ENCODE measurements at places on chromosomes 1 and 21.

DNA sequence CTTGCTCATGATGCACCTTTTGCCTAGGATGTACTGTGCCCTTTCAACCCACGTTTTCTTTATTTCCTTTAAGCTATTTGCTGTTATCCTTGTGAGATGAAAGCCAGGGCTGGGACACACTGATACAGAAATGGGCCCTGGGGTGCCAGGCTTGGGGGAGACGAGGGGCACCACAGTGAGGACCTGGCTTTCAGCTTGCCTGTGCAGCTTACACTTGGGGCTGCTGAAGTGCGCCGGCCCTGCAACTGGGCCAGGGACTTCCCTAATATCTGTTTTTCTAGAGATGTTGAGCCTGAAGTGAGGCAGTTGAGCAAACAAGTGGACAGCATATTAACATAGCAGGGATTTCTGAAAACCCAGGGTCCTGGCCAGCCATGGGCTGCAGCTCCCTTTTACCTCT, 42.5 kb upstream of the SLC19A1 start:
- no peak for DNase-seq

GRCh38 chr1:81596341-81596740, 204.4 kb upstream of the ADGRL2 start:
- DNase-seq = no peak

- DNase-seq = no peak
These were observed 40.4 kb downstream of the DAP3 start for GRCh38 chr1:155729031-155729898.

DNA sequence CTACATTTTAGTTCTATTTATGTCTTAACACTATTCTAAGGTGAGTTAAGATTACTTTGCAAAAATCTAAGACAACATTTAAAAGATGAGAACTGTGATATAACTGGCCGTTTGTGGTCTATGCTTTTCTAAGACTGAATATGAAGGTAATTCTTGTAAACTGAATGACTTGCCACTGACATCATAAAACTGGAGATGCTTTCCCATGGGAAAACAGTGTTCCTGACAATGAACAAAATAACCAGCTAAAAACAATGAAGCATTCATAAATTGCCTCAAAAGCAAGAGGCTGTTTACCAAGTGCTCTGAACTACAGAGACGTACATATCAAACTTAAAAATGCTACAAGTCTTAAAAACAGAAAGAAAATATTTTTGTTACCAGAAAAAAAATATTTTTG, 54.7 kb downstream of the APP start:
- no peak for DNase-seq

DNA sequence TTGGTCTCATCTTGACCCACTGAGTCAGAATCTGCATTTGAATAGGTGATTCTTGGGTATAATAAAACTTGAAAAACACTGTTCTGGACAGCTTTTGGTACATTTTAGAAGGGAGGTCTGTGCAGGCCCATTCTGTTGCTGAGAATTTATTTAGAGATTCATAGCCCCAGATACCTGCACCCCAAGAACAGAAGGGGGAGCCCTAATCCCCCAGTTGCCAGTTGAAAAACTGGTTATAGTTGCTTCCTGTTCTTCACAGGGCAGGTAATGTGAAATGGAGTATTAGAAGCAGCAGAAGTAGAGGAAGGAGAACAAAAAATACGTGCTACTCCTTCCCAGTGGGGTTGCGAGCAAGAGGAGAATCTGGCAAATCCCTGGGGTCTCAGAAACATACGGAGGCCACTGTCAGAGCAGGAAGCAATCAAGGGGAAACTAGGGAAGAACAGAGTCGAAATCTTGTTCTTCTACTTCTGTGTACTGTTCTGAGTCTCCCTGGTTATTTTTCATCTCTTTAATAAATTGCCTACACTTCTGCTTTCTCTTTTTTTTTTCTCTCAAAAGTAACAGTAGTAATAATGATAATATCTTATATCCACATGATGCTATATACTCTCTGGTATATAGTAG, 4.6 kb upstream of the CLCA2 start:
- no peak for DNase-seq

DNA sequence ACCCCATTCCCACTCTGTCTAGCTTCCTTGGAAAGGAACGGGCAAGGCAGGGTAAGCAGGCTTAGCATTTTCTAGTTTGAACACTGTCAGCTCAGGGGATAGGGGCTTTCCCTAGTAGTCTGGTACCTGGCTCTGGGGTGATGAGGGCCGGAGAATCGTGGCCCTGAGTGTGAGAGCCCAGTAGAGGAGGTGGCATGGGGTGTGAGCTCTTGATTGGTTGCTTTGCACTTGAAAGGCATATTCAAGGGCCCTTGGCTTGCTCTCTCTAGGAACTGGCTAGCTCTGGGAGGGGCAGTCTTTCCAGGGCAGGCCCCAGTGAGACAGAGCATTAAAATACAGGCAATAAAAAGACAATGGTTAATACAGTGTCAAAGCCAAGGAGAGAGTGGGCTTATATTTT, 10.8 kb upstream of the EXTL1 start:
- no peak for DNase-seq

GRCh38 chr21:38322311-38322950, 65.6 kb downstream of the KCNJ15 start:
- no peak for DNase-seq

- no peak for DNase-seq
These were observed 323.3 kb downstream of the PAPPA2 start for GRCh38 chr1:176786274-176786673.

GRCh38 chr1:62809788-62810187, 25.9 kb downstream of the ATG4C start:
- DNase-seq = no peak

DNA sequence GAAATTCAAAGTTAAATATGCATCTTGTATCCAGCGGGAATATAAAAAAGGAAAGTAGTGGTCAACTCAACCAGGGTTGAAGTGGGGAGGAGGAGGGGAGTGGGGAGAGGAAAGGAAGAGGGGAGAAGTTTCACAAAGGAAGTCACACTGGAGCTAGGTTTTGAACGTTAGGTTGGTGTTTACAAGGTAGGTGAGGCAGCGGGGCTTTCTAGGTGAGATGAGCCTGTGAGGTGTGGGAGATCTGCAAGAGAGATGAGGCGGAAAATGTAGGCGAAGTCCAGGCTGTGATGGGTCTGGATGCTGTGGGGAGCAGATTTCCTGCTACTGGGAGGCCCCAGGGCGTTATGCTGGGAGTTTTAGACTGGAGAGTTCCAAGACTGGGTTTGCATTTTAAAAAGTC, 36.1 kb upstream of the IL20 start:
- no peak for DNase-seq

GRCh38 chr1:165053351-165053750, 303.2 kb downstream of the LMX1A start:
- DNase-seq = no peak

GRCh38 chr1:212847549-212847948, at the start of gene SPATA45:
Gene SPATA45 (minus strand): TSS chr1:212847649. CDS start chr1:212836149, 11,500 bp downstream.
- DNase-seq = no peak

GRCh38 chr1:108512239-108513043, 47.5 kb upstream of the EEIG2 start:
- DNase-seq = no peak

- DNase-seq = no peak
These were observed 6.0 kb downstream of the TNN start for GRCh38 chr1:175073633-175074032.

GRCh38 chr1:2445162-2445822, 30.8 kb upstream of the PLCH2 start:
- DNase-seq = no peak

DNA sequence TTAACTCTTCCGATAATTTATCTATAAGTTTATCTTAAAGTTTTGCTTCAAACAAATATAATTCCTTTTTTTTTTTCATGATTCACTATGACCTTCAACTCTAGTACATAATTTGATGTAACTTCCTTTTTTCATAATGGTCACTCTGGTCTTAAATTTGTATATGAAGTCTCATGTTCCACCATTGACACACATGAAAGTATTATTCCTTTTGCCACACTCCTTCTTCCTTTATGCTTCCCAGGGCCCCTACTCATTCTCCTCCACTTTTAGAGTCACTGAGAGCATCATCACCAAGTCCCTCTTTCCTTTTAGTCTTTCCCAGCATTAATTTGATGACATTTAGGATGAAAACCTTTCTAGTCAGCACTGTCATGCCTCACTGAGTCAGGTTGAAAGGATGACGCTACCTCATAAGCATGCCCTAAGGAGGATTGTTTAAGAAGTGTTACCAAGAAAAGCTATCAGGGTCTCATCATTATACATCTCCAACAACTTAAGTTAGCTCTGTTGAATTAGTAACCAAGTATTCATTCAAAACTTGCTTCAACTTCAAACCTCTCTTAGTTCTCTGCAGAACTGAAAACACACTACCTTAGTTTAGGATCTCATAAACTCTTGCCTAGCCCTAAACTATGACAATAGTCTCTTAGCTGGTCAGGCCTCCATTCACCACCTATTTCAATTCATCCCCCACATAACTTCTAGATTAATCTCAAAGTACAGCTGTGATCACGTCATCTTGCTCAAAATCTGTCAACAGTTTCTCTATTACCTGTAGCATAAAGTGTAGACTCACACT, 14.5 kb downstream of the AUNIP start:
- no peak for DNase-seq

- DNase-seq = no peak
These were observed 6.9 kb downstream of the E2F2 start for GRCh38 chr1:23524163-23524562.

DNA sequence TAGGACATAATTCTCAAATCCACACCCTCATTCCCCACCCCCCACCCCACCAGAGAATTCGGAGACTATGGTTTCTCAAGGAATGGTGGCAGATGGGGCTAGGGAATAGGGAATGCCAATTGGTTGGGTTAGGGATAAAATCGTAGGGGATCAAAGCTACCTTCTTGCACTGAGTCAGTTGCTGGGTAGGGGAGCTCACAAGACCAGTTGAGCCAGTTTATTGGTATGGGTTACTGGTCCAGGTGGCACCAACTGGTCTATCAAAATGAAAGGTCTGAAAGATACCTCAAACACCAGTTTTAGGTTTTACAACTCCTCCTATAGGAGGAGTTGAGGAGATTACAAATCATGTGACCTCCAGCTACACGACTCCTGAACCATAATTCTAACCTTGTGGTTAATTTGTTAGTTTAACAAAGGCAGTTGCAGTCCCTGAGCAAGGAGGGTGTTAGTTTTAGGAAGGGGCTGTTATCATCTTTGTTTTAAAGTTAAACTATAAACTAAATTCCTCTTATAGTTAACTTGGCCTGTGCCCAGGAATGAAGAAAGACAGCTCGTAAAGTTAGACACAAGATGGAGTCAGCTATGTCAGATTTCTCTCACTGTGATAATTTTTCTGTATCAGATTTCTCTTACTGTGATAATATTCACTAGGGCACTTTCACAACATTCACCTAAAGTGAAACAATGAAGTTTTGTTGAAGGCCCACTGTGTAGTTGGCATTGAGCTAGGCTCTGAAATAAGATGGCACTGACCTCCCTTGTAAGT, 2.5 kb downstream of the SHISAL2A start:
- DNase-seq = no peak

- no peak for DNase-seq
These were observed 91.1 kb downstream of the USP25 start for GRCh38 chr21:15820852-15821379.

DNA sequence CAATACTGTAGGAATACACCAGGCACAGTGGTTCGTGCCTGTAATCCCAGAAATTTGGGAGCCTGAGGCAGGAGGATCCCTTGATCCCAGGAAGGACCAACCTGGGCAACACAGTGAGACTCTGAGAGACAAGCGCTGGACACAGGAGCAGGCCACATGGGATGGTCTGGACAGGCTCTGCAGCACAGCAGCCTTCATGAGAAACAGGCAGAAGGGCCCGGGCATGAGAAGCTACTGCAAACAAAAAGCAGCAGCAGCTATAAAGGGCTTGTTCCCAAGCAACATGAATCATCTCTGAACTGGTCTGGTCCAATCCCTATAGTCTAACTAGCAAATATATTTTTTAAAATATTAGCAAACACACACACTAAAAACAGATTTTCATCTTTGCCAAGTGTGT, 35.5 kb upstream of the SLAMF9 start:
- no peak for DNase-seq

- DNase-seq = peak; percentile 77
These were observed at the start of gene PRDM2 for GRCh38 chr1:13699936-13700520. Gene PRDM2 (plus strand): TSS chr1:13700188. CDS start chr1:13715606, 15,418 bp downstream.

DNA sequence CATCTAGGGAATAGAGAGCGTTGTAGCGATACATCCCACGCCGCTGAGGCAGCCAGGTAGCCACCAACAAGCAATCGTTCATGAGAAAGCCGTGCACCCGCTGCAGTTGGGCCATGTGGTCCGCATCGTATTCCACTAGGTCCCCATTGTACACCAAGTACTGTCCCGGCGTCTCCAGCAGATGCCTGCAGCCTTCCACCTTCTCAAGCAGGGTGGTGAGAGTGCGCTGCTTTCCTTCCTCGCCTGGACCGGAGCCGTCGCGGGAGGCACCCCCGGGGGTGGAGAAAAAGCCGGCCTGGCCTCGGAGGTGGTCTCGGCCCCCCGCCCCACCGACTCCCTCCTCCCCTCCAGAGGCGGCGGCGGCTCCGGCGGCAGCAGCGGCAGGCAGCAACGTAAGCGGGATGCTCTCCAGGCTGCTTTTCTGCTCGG, 595 bp downstream of the EXOC8 start:
- no peak for DNase-seq
